Epithelial cell of esophagus (primary cell): ENCODE measurements at places on chromosomes 11 and 22.

DNA sequence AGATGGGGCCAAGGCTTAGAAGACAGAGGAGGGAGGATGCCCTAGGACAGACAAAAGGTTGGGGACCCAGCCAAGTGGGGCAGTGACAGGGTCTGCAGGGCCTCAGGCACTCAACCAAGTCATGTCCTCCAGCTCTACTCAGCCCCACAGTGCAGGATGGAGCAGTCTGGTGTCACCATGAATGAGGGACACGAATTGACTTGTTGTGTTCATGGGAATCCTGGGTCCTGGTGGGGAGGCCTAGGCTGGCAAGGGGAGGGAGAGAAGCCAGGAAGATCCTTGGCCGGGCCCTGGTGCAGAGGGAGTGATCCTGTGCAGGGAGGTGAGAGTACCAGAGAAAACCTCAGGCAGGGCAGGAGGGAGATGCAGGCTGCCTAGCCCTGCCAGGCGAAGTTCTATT lies 12.0 kb downstream of the P2RY6 start:
- no peak for DNase-seq

- no peak for DNase-seq
These were observed 508.7 kb upstream of the TENM4 start for GRCh38 chr11:79949574-79949973.

DNA sequence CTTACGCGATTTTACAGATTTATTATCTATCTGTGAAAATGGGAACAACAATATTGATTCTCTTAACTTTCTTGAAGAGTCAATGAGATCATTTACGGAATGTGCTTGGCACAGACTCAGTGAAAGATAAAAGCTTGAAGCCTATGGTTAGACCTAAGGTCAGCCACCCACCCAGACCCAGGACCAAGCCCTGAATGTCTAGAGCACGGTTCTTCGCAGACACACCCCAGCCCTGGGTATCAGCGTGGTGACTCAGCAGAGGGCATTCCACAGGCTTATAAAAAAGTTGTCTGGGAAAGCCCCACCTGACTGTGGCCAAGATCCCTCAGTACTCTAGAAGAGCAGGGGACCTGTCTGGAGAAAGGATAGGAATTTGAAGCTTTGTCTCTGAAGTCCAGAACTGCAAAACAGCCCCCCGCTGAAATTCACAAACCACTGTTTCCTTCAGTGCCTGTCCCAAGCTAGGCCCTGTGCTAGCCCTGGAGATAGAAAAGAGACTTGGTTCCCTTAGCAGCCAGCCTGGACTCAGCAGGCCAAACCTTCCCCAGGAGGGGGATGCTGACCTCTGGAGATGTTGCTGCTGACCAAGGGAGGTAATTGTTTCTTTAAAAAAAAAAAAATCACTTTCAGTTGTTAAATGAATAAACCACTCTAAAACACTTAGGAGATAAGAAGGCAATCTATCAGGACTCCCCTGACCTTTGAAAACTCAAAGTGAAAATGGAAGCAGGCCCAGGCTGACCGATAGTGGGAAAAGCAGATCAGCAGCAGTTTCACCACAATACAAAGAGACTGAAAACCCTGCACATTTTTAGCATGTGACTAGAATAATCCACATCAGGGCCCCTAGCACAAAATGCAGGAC lies 114.0 kb downstream of the ABTB2 start:
- peak; percentile 93 for DNase-seq

DNA sequence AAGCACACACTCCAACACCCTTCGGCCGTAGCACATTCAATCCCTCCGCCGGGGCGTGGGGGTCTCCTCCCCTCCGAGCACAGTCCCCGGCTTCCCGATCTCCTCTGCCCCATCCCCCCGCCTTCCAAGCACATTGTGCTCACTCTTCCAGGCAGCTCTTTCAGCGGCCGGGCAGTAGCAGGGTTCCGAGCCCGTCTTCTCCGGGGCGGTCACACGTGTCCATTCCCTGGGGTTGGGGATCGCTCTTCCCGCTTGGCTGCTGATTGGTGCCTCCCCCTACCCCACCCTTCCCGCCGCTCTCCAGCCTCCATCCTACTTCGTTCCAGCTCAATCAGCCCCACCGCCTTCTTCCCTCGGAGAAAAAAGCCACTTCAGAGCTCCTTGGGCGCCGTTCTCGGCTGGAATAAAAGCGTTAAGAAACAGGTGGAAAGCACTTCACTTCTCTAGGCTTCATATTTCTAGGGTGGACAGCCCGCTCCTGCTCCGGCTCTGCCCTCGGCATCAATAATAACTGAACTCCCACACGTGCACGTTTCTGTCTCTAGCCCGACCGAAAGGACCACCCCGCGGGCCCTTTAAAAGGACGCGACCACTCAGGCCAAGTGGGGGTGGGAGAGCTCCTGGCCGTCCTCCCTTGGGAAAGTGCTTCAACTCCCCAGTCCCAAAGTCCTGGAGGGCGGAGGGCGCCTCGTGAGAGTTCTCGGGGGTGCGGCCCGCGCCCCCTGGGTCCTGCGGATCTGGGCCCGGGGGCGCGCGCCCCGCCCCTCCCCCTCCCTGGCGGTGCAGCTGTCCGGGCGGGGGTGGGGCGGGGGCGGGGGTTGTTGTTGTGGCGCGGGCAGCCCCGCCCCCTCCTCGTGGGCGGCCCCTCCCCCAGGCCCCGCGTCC lies 464 bp upstream of the CECR2 start:
- DNase-seq: no peak

DNA sequence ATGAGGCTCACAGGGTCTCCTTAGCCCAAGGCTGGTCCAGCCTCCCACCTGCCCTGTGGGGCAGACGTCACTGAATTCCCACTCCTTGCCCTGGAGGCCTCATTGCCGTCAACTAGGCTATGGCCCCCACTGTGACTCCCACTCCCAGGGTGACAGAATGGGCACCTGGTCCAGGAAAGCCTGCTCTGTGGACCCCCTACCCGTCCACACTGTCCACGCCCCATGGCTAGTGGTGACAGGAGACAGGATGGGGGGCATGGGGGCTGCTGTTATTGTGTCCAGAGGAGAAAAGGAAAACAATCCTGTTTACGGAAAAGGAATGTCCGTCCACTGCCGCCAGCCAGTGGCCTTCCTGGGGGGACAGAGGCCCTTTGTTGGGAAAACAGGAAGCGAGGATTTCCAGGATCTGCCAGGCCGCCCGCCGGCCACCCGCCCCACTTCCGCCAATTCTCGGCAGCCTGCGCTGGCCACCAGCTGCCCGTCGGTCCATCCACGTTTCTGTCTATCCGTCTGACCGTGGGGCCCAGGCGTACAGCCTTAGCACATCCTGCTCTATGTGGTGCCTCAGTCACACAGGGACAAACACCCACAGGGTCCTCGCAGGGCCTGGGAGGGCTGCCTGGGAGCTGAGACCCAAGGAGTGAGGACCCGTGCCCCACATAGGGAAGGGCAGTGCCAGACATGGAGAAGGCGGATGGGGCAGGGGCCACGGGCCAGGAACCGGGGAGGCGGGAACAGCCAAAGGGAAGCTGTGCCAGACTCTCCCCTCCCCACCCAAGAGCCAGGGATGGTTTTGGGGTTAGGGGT lies 19.5 kb downstream of the CRELD2 start:
- no peak for DNase-seq

- no peak for DNase-seq
These were observed at the start of gene OOSP2 for GRCh38 chr11:60040109-60040508. Gene OOSP2, plus strand, starts transcription at chr11:60040409. Its CDS starts 51 bp downstream, at chr11:60040460.

- DNase-seq: no peak
These were observed 90.5 kb upstream of the ARHGAP32 start for GRCh38 chr11:129282634-129283033.

GRCh38 chr11:110428040-110428439 lies 1.7 kb upstream of the FDX1 start:
- DNase-seq: no peak

DNA sequence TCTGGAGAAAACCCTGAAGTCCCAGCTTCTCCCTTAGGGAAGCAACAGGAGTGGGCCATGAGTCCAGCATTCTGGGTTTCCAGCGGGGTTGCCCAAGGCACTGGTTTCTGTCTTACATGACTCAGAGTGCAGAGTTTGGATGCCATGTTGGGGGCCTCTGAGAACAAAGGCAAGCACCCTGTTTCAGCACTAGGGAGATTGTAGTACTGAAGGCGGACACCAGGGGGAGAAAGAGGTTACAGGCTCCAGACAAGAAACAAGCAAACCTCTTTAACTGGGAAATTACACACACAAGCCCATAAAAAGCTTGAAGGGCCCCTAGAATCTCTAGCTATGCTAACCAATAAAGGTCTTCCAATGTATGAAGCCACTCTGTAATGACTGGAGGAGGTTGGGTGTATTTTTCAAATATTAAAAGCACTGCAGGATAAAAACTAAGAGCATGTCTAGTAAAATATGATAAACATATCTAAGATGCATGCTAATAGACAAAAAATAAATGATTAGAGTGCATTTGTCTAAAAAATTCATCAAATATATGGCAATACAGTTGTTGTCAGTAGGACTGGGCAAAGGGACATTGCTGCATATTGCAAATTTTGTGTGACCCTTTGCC lies 7.1 kb downstream of the MS4A6E start:
- DNase-seq: peak; percentile 66

- no peak for DNase-seq
These were observed 12.1 kb upstream of the XBP1 start for GRCh38 chr22:28812516-28812915.

DNA sequence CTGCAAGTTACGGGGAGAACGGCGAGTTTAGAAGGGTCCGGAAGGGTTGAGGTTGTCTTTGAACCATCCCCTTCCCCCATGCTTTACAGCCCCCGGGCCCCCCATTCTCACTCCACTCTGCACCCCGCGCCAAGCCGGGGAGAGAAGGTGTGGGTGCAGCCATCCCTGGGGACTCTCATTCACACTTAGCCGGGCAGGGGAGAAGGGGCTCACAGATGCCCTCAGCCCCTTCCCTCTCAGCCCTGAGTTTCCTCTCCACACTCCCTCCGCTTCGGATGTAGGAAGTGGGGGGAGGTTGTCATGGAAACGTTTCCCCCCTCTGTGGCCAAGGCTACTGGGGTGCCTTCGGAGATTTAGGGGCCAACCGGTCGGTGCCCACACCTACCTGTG lies 334 bp downstream of the CADM1 start:
- DNase-seq: no peak

GRCh38 chr11:94910779-94911178 lies 62.6 kb downstream of the CWC15 start:
- peak; percentile 24 for DNase-seq

GRCh38 chr11:914747-915501 lies 4.3 kb upstream of the CHID1 start:
- DNase-seq: no peak

GRCh38 chr22:17787716-17788330 lies 13.6 kb upstream of the BID start:
- no peak for DNase-seq

DNA sequence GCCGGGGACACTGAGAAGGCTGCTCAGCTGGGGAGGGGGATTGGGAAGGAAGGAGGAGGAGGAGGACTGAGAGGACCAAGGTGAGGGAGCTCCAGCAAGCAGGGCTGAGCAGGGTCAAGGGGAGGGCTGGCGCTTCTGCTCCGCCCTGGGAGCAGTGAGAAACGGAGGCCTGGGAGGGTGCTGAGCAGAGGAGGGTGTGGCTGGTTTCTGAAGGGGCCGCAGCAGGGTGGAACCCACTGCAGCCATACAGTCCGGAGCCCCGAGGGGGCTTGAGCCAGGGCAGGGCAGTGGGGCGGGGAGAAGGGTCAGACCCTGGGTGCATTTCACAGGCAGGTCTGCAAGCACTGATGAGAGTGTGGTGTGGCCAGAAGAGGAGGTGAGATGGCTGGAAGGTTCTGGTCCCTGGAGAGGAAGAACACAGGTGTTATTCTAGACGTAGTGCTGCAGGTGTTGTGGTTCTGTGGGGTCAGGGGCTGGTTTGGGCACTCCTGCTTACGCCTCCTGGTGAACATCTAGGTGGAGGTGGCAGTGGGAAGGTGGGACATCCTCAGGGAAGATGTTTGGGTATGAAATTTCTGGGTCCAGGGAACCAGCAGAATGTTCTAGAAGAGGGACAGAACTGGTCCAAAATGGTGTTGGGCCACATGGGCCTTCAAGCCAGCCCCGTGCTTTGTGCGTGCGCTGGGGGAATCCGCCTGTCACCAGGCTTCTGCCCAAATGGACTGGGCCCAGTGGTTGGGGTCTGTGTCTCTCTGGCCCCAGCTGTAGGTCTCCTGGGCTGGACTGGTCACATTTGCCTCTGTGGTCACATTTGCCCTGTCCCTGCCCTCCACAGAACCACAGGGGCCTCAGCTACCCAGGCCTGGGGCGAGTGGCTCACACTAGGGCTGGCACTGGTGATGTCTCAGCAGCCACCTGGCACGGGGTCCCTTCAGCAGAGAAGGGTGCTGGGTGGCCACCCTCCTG lies 714.7 kb downstream of the BRD1 start:
- no peak for DNase-seq

- peak; percentile 84 for DNase-seq
These were observed 11.9 kb downstream of the FAM168A start for GRCh38 chr11:73585834-73586575.

GRCh38 chr22:37312549-37313183 lies 30.4 kb downstream of the CYTH4 start:
- no peak for DNase-seq

- DNase-seq: peak; percentile 64
These were observed 70.2 kb upstream of the PPARA start for GRCh38 chr22:46079861-46080821.

GRCh38 chr22:39689421-39689820 lies 118.9 kb downstream of the CACNA1I start:
- DNase-seq: no peak

DNA sequence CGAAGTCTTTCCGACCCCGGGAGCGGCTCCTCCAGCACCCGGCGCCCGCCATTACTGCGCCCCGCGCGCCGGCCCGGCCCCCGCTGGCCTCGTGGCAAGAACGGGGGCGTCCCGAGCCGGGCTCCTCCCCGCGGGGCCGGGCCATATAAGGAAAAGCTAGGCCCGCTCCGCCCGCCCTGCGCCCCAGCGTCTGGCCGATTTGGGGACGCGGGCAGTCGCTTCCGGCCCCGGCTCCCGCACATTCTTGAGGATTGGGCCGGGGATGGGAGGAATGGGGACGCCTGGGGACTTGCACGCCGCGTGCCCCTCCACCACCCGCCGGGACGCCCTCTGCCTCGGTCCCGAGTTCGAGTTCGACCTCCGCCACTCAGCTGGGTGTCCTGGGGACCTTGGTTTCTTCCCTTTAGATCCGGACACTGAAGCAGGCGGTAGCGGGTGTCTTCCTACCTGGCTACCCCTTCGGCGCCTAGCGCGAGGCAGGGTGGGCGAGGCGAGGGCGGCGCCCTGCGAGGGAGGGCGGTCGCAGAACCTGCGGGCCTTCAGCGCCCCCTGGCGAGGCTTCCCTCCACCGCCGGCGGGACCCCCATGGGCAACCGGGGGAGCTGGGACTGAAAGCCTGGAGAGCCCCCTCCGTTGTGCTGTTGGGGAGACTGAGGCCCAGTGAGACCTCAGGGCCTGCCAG lies 3.8 kb downstream of the SMTN start:
- DNase-seq: peak; percentile 75

GRCh38 chr22:35421121-35421520 lies 21.2 kb downstream of the MCM5 start:
- no peak for DNase-seq

DNA sequence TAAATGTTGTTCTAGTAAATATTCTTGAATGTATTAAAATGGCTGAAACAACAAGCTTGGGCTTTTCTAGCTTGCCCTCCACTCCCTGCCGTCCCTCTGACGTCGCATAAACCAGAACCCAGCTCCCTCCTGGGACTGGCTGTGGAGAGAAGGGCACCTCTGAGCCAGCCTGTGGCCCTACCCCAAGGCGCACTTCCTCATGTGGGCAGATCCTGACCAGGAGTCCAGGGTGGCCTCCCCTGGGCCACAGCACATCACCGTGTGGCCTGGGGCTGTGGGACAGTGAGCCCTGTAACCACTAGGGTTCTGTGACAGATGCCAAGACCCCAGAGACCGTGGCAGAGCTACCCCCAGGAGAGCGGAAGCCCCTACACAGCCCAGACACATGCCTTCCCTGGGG lies 10.2 kb upstream of the ADORA2A start:
- DNase-seq: no peak
